ENCODE measurements at places on chromosomes 12 and 14.

- no peak for DNase-seq
Measured at GRCh38 chr14:98736701-98737338, 535.2 kb downstream of the BCL11B start.

DNA sequence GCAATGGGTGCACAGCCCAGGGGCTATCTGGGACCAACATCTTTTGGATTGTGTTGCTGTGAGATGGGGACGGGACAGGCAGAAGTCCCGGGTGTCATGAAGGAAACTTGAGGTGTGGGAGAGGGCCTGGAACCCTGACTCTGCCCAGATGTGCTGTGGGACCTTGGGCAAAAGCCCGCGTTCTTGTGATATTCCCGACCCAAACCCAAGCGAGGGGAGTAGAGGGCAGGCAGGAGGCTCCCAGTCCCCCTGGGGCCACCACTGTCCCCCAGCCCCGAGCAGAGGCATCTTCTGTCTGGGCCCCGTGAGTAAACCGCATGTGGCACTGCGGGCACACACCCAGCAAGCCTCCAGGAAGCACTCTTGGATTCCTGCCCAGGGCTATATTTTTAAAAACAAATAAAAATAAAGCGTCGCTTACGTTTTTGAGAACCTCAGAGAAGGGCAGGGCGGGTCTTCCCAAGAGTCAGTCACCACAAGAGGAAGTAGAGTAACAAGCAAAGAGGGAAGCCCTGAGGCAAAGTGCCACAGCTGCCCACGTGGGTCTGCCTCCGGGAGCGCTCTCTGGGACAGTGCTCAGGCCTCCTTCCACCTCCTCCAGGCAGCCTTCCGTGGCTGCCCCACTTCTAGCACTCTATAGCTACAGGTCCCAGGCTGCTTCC lies 39.5 kb downstream of the BEGAIN start:
- DNase-seq: peak; percentile 10

GRCh38 chr12:47783024-47783755 lies 10.2 kb downstream of the SLC48A1 start:
- no peak for DNase-seq

GRCh38 chr14:56590535-56590960 lies 10.9 kb downstream of the TMEM260 start:
- no peak for DNase-seq

DNA sequence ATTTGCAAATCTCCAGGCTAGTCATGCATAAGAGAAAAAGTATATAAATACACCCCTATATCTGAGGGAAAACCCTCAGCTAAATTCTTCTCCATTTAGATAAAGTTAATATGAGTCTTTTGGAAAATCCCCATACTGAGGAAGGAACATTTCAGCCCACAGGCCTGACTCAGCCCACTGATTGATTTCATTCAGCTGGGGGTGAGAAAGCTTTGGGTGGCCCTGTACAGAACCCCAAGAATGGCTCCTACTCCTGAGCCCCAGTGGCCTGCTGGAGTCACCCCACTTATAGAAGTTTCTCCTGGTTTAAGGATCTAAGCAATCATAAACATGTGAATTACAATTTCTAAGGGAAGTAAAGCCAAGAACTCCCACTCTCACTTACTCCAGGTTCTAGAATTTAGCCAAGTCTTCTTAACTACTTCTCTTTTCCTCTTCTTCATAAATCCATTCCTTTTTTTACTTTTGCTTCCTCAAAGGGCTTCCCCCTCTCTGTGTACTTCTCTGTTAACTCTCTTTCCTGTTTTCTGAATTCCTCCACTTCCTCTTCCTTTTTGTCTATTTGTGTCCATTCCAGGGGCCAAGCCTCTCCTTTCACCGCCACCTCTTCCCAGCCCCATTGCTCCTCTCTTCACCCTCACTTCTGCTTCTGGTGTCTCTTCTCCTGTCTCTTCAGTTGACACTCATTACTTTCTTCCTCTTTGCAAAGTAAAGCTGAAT lies 21.0 kb downstream of the RTN1 start:
- DNase-seq: no peak

DNA sequence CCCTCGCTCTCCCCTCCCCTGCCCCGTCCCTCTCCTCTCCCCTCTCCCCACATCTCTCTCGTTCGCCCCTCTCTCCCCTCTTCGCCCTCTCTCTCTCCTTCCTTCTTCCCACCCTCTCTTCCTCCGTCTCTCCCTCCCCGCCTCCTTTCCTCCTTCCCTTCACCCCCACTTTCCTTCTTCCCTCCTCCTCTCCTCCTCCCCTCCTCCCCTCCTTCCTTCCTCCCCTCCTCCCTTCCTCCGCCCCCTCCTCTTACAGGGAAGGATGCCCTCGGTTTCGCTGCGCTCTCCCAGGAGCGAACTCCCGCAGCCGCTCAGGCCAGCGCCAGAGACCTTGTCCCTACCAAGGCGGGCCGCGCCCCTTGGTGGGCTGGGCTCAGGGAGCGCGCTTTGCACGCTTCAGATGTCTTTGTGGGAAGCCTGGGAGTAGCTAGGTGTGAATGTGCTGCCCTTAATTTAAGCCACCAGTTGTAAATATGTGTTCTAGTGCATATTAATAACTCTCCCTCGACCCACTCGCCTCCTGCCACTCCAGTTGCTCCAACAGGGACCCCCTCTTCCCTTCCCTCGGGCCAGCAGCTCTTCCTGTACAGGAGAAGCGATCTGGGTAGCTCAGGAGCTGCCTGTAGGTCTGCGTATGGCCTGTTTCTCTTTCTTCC lies 13.3 kb upstream of the MAP3K9 start:
- DNase-seq: peak; percentile 70

DNA sequence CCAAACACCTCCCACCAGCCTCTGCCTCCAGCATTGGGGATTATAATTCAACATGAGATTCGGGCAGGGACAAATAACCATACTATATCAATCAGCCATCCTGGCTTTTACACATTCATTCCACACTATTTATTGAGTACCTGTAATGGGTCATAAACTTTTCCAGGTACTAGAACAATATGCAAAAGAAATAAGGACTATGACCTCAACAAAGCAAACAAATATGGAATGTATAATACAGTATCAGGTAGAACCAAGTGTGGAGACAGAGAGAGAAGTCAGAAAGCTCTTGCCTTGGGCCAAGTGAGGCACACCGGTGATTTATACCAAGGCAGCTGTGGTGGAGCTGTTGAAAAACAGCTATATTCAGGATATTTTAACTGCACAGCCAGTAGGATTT lies 116.3 kb downstream of the TSPAN8 start:
- DNase-seq: no peak

DNA sequence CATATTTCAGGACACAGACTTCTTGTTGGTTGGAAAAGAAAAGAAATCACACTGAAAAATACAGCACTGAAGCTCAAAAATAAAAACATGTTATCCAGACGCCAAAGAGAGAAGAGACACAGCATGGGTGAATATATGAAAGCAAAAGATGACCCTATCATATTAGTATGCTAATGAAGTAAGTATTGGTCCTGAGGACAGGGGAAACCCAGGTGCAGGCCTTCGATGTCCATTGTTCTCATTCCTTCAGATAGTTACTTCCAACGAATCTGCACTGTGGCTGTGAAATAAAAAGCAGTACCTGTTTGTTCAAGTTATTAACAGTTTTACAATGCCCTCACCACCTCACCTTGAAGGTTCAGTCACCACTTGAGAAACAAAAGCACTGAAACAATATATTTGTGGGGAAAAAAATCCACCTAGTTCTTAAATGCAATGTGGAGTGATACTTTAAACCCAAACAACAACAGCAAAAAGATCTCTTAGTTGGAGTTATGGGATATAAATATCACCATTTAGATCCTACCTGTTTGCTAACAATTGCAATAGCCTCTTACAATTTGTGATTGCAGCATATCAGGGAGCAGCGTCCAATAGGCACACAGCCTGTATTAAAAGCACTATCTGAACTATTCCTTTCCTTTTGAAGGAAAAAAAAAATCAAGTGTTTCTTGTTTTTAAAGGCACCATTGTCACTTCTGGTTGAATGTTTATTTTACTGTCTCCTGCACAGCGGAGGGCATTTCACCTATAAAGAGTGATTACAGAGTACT lies 188.1 kb downstream of the BCAT1 start:
- DNase-seq: no peak

GRCh38 chr12:56658921-56659320 lies 13.1 kb upstream of the ATP5F1B start:
- DNase-seq: no peak

GRCh38 chr14:91261115-91261514 lies 16.6 kb upstream of the GPR68 start:
- no peak for DNase-seq

DNA sequence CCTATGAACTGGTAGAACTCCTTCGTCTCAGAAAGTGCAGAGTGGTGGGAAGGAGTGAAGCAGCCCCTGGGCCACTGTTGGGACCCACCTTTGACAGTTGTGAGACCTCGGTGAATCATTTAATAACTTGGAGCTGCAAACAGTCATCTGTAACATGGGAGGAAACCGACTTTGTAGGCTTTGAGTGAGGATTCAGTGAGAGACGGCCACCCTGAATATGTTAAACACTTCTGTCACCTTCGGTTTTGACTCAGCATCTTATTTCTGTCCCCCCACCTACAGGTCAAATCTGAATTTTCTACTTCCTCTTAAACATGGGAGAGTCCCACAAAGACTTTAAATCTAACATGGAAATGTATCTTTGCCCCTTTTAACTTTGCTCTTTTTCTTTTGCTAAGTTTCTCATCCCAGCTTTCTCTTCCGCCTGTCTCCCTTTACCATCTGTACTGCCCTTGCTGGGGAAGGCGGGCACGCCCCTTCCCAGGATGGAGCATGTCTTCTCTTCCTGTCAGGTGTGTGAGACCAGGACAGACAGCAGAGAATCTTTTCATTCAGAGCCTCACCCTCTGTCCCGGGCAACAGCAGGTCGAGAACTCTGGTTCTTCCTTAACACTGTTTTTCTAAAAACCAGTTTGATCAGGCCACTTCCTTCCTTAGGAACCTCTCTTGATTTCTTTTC lies 37.1 kb downstream of the ZC3H14 start:
- DNase-seq: no peak

DNA sequence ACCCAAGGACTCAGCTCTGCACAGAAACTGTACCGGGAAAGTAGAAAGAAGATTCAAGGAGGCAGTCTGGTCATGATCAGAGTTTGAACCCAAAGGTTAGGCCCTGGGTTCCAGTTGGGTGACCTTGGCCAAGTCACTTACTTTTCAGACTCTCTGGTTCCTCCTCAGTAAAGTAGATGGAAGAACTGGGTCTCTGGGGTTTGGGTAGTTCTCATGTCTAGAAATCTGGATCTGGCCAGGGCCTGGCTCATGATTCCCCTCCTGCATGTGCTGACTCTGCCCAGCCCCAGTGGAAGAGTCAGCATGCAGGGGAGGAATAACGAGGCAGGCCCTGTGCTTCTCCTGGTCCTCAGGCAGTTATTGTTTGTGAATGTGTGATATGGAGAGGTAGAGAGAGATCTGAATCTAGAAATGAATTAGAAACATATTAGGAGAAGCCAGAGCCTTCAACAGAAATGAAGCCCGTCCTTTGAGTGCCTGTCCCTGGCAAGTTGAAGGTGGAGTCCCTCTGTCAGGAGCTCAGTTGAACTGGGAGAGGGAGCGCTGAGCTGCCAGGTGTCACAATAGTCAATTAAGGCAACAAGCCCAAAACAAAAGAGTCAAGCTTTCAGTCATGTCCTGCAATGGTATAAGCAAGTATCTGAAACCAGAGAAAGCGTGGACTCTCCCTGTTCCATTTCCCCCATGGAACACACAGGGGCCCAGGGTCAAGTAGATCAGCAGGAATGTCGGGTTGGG lies 131.3 kb upstream of the HIF1A start:
- no peak for DNase-seq

DNA sequence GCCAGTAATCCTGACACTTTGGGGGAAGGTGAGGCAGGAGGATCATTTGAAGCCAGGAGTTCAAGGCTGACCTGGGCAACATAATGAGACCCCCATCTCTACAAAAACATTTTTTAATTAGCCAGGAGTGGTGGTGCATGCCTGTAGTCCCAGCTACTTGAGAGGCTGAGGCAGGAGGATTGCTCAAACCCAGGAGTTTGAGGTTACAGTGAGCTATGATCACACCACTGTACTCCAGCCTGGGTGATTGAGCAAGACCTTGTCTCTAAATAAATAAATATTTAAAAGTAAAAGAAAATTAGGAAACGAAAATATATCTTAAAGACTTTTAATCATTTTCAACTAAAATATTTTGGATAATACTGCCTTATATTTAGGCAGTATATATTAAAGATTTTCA lies 25.9 kb downstream of the CKB start:
- peak; percentile 18 for DNase-seq

- no peak for DNase-seq
Measured at GRCh38 chr14:68820536-68820935, 27.7 kb upstream of the ZFP36L1 start.

DNA sequence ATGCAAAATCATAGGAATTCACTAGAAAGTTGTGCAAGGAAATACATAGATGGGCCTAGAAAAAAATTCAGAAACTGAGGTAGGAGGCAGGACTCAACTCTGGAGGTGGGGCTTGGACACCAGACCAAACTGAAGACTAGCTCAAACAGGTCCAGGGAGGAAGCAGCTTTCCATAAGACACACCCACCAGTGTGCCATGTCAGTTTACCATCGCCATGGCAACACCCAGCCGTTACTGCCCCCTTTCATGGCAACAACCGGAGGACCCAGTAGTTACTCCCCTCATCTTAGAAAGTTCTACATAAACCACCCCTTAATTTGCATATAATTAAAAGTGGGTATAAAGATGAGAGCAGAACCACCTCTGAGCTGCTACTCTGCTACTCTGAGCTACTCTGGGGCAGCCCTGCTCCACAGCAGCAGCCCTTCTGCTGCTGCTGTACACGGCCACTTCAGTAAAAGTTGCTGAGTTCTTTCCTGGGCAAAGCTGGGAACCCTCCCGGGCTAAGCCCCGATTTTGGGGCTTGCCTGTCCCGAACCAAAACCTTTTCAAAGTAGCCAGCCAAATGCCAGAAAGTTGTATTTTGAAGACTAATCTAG lies 30.8 kb upstream of the NINJ2 start:
- DNase-seq: no peak

GRCh38 chr12:102562836-102563425 lies 82.6 kb upstream of the IGF1 start:
- no peak for DNase-seq

DNA sequence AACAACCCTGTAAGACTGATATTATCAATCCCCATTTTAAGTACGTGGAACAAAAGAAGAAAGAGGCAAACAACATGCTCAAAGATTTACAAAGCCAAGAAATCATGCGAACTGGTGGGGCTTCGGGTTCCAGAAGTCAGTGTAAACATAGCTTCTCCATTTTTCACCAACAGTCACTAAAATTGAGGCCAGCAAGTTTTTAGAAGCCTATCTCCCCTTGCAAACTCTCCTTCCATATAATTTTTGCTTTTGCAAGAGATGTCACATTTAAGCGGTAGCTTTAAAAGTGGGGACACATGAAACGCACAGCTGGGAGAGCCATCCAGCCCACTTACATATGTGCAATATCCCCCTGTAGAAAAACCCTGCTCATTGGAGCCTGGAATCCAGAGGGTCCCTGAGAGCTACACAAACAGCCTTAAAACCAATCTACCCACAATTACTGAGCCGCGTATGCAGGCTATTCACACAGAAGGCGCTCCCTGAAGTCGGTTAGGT lies 797 bp downstream of the SLC11A2 start:
- peak; percentile 58 for DNase-seq

- peak; percentile 50 for DNase-seq
Measured at GRCh38 chr12:6778217-6778573, 5.9 kb downstream of the LAG3 start.

GRCh38 chr12:59182191-59182590 lies 261.9 kb upstream of the LRIG3 start:
- DNase-seq: peak; percentile 5

Data from adipocyte (in vitro differentiated cells).